ENCODE measurements at places on chromosomes 1 and 21.
A peak's percentile ranks its signal among the peaks of the same experiment; 100 is the strongest.

DNA sequence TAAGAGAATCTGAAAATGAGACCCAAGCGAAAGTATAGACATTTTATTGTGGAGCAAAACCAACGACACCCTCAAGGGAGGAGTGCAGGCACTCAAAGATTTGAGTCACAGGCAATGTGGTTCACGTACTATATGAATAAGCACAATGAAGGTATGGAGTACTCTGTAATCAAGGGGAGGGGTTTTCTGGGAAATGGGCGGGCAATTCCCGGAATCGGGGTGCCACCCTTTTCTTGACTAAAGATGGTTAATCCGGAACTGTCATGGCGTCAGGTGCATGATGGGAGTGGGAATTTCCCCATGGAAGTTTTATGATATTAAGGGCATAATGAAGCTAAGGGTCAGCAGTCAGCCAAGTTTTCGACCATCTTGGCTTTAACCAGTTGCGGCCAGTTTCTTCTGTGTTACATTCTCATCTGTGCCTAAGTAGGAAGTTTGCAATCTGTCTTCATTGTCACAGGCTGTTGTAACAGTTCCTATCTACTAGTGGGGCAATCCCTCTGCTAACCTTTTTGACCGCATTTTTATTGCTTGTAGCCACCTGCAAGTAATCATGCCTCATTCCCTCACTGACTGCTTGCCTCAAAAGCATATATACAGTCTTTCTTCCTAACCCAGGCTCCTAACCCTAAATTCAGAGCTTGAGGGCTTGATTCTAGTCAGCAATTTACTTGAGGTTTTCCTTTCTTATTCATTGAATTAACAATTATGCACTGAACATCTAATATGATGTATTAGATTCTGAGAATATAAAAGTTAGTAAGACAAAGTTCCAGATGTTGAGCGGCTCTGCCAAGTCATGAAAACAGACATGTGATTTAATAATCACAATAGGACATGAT is 775 bp upstream of the AIM2 start:
- no peak for DNase-seq

- DNase-seq, result peak; percentile 76
These were observed 346.2 kb downstream of the SMYD3 start for GRCh38 chr1:246160905-246161304.

- no peak for DNase-seq
These were observed 3.4 kb upstream of the BMP8A start for GRCh38 chr1:39488012-39488545.

- DNase-seq, result no peak
These were observed 57.4 kb downstream of the DNTTIP2 start for GRCh38 chr1:93821423-93822144.

GRCh38 chr1:3461934-3462275 is 7.4 kb downstream of the ARHGEF16 start:
- no peak for DNase-seq

- no peak for DNase-seq
These were observed 8.2 kb downstream of the CEP170 start for GRCh38 chr1:243246916-243247315.

GRCh38 chr1:151309811-151310323 is 17.3 kb downstream of the PI4KB start:
- DNase-seq, result no peak

DNA sequence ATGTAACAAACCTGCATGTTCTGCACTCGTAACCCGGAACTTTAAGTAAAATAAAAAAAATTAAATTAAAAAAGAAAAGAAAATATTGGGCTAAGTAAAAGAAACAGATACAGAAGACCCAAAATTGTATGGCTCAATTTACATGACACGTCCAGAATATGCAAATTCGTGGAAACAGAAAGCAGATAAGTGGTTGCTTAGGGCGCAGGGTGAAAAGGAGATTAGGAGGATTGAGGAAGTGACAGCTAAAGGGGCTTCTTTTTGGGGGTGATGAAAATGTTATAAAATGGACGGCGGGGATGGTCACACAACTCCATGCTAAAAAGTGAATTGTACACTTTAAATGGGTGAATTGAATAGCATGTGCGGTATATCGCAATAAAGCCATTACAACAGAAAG is 27.4 kb upstream of the ZBTB21 start:
- DNase-seq, result no peak

DNA sequence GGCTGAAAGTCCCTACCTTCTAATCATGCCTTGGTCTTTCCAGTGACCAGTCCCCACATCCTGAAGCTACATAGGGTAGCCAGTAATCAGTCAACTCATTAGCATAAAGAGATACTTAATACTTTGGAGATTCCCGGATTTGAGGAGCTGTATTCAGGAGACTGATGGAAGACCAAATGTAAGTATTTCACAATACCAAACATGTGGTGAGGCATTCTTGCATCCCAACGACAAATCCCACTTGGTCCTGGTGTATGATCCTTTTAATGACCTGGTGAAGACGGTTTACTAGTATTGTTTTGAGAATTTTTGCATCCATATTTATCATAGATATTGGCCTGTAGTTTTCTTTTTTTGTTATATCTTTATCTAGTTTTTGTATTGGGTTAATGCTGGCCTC is 40.6 kb downstream of the RGS7 start:
- no peak for DNase-seq

GRCh38 chr1:96934282-96934681 is 212.7 kb downstream of the PTBP2 start:
- no peak for DNase-seq

- DNase-seq, result no peak
These were observed 51.2 kb upstream of the DNAJC6 start for GRCh38 chr1:65258106-65258505.

DNA sequence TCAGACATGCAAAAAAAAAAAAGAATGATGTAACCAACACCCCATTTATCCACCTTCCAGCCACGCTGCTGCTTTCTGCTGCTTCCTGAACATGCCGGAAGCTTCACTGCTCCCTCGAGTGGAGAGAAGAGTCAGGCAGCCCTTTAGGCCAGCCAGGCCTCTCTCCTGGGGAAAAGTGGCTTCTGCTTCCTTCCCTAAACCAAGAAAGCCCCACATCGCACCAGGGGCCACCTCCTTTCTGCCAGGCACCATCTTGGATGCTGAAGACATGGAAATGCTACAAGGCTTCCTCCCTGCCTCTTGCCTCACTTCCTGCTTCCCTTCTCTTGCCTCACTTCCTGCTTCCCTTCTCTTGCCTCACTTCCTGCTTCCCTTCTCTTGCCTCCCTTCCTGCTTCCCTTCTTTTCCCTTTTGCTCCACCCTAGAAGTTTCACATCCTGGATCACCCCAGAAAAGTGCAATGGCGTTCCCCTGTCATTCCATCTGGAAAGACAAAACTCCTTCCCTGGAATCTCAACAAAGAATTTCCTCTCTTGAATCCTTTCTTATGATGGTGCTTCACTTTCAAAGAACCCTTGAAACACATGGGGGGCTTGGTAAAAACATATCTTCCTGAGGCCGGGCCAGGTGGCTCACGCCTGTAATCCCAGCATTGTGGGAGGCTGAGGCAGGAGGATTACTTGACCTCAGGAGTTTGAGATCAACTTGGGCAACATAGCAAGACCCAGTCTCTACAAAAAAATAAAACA is 18.7 kb downstream of the TNFRSF8 start:
- no peak for DNase-seq

GRCh38 chr1:215321802-215322201 is 239.3 kb downstream of the KCNK2 start:
- DNase-seq, result no peak

- DNase-seq, result no peak
These were observed 4.4 kb downstream of the ST3GAL3 start for GRCh38 chr1:43711524-43712386.

GRCh38 chr1:3103967-3104677 is 35.1 kb downstream of the PRDM16 start:
- DNase-seq, result no peak

GRCh38 chr1:25343872-25344271 is 5.7 kb downstream of the TMEM50A start:
- DNase-seq, result no peak

DNA sequence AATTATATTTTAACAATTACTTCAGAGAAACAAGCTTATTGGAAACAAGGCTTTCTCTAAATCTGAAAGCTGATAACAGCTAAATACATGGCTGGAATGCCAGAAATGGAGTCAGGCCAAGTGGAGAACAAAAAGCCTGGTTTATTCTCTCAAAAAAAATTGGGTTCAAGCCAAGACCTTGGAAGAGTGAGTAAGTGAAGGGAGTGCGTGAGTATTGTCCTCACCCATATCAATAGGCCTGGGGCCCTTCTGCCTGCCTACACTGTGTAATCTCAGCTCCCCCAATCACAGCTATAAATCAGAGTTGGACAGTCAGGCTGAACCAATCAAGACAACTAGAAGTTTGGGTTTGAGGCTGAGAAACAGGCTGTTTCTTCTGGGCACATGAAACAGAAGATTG is 7.4 kb downstream of the KYAT3 start:
- no peak for DNase-seq

DNA sequence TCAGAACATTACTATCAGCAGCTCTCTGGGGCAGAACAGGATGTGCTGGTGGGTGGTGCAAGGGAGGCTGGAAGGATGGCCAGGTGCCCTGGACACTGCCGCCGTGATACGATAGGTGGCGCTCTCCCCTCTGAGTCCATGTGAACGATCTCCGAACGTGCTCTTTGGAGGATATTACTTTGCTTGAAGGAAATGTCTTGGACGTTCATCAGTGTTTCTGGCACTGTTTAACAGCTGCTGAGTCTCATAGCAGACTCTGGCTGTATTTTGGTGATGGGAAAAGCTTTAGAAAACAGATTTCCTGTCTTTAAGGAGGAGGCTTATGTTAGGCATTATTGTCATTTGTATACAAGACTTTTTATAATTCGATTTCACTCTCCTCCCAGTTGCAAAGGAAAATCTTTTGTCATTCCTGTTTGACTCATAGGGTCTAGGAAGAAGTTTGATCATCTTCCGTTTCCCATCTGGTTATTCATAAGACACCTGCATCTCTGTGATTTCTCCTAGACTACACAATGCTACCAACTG is 386.2 kb upstream of the ADGRL2 start:
- DNase-seq, result no peak

DNA sequence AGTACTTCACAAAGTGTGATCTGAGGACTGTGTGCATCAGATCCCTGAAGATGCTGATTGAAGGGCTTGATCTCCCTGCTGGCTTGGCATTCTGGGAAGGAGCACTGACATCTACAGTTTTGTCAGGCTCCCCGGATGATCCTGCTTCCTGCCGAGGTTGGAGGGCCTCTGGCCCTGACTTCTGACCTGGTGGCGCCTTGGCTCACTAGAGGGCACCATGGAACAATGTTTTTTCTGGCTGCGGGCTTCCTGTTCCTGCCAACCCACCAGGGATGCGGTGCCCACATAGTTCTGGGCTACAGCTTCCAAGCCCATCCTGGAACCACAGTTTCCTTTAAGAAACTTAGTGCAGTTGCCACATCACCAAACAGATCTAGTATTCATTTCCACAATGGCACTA is 38.8 kb upstream of the RASAL2 start:
- DNase-seq, result no peak

GRCh38 chr1:18112611-18113010 is 5.0 kb downstream of the IGSF21 start:
- DNase-seq, result no peak

GRCh38 chr1:230084408-230085177 is 17.6 kb downstream of the GALNT2 start:
- peak; percentile 31 for DNase-seq

DNA sequence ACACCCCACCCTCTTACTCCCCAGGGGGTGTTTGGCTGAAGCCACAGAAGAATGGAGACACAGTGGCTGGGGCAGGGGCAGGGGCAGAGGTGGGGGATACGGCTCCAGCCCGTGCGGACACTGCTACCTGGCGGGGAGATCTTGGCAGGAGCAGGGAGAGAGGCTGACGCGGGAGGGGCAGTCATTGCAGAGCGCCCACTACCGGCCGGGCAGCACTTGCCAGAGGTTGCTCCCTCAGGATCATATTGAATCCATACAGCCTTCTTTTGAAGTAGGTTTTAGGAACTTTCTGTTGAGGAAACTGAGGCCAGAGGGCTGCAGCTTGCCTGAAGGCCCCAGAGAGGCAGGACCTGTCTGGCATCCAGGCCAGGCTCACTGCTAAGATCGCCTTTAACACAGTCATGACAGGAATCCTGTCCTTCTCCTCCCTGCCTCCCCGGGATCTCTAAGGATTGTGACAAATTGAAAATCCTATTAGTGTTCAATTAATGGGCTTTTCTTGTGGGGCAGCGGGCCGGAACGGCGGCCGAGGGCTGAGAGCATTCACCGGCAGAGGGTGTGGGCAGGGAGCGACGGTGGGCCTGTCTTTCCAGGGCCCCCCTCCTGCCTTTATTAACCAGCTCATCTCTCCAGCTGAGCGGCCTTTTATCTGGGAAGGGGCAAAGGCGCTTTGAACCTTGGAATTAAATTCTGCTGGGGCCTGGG is 65.5 kb upstream of the WNT4 start:
- DNase-seq, result peak; percentile 21

GRCh38 chr1:3393987-3394920 is 60.2 kb upstream of the ARHGEF16 start:
- DNase-seq, result no peak

- DNase-seq, result peak; percentile 24
These were observed 116.7 kb downstream of the CDC7 start for GRCh38 chr1:91617285-91617765.

GRCh38 chr1:235073331-235073967 is 55.2 kb downstream of the TOMM20 start:
- no peak for DNase-seq

DNA sequence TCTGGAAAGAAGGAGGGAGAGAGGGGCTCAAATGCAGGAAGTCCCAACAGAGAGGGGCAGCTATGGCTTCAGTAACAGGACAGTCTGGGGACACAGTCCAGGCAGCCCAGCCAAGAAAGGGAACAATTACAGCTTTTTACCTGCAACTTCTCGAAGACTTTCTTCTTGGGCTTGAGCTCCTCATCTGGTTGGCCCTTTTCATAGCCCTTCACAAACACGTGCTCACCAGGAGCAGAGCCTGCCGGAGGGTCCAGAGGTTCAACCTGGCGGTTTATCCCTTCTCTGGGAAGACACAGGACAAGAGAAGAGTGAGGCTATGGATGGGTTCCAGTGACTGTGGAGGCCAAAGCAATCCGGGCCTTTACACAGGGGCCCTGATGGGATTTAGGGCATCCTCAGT is 37.9 kb downstream of the YARS1 start:
- DNase-seq, result no peak

- DNase-seq, result peak; percentile 60
These were observed 2.0 kb upstream of the PIP5K1A start for GRCh38 chr1:151196292-151196800.

GRCh38 chr1:234956821-234957329 is 171.8 kb downstream of the TOMM20 start:
- DNase-seq, result no peak

All from NCI-H2107 (cell line).